Natural killer cell (primary cell): ENCODE measurements at places on chromosomes 7 and 10. TPM values are rescaled to one million over a fixed set of nuclear protein-coding genes. Genes with fewer than 3 reads are reported as not detected.

- DNase-seq, result no peak
These were observed 12.6 kb downstream of the LSM5 start for GRCh38 chr7:32477649-32477980.

- no peak for DNase-seq
These were observed 246.3 kb upstream of the VWC2 start for GRCh38 chr7:49527182-49527581.

DNA sequence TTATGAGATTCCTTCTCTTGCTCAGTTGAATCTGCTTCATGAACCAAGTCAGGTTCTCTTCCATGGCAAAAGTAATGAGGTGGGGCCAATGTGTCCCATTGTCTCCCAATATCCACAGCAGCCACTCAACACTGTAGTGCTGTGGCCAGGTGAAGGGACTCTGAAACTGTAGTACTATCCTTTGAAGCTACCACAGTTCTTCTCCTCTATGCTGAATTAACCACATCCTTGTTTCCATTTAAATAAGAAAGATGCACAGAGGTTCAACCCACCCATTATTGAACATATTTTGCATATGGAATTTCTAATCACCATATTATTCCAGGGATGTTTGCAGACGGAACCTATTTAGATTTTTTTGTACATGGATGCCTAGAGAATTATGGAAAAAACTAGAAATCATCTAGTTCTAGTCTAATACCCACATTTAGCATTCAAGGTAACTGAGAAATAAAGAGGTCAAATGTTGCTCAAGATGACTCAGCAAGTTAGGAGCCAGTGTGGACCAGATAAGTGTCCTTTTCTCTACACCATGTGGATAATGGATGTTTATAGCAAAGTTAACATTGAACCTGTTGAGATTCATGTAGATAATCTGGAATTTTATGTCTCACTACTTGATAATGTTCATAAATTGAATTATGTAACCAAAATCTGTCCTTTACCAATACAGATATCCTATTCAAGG, 64.5 kb downstream of the LRRTM3 start:
- no peak for DNase-seq

GRCh38 chr10:52213321-52213752, 100.7 kb upstream of the DKK1 start:
- DNase-seq, result no peak

DNA sequence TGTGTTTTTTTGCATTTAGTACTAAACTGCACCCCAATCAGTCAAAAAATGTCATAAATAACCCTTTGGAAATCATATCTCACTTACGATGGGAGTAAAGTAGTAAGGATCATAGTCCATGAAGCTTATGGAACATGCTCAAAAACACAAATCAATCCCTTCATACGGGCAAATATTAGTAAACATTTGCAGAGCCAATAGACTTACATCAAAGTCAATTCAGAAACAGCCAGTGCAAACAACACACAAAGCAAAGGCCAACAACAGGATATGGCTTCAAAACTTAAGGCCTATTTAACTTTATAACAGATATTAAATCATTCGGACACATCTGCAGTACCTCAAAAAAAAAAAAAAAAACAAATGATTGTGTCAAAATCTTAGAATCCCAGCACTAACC, 32.1 kb downstream of the SGCE start:
- no peak for DNase-seq

OR6B1 gene
- not detected for total RNA-seq

- no peak for DNase-seq
These were observed 202.1 kb downstream of the TNS3 start for GRCh38 chr7:47379629-47380324.

DNA sequence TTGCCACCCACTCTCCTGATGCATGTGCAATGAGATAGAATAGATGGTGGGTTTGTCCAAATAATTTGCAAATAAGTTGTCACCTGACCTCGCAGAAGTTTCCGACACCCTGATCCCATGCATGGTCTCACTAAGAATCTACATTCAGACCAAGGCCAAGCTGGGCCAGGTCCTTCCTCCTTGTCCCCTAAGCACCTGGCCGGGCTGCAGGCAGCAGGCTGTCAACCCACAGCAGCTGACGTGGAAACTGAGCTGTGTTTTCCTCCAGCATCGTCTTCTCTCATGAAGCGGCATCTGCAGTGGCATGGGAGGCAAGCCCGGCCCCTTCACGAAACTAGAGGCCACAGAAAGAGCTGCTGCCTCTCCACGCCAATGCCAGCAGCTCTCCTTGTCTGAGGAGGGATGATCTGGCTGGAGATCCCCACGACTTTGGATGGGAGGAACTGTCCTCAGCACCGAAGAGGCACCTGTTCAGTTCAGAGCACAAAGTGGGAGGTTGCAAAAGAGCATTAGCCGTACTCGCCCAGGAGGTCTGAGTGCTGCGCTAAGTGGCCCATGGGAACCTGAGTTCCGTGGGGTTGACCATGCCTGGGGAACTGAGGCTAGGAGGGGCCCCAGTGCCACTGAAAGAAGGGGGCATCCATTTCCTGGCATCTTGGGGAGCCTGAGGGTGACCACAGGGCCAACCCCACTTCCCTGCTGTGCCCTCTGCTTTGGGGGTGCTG, 110.5 kb upstream of the INSIG1 start:
- DNase-seq, result no peak

DNA sequence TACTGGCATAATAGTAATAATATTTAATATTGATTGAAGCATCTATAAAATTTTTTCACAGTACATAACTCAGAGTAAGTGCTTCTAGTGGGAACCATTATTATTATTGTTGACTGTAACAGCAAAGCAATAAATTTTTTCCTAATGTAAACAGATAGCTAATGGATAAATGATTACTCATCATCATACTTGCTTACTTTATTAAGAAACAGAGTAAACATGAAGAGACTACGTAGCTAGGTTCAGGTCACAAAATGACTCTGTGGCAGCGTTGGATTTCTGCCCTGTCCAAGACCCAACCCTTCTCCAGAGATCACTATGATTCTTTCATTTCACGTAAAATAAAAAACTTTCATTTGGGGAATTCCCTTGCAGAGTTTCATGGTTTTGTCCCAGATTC, 8.3 kb upstream of the ABCB5 start:
- DNase-seq, result no peak

VPS37D gene
- total RNA-seq, result 0.83 TPM

- DNase-seq, result no peak
These were observed 966.8 kb downstream of the LRMDA start for GRCh38 chr10:76398043-76398710.

MLXIPL gene
- not detected for total RNA-seq

TSPAN33 gene
- total RNA-seq, result 7.2 TPM

DNA sequence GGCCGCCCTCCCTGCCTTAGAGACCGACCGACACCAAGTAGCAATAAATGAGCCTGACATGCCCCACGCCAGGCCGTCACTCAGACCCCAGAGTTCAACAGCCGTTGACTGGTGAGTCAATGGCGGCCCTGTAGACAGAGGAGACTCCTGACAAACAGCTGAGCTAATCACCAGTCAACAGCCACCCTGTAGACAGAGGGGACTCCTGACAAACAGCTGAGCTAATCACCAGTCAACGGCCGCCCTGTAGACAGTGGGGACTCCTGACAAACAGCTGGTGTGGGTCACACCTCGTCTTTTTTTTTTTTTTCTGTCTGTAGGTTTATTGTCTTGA, 16.9 kb upstream of the KNDC1 start:
- no peak for DNase-seq

GRCh38 chr7:3888096-3888495, 587.0 kb downstream of the SDK1 start:
- DNase-seq, result no peak

DNA sequence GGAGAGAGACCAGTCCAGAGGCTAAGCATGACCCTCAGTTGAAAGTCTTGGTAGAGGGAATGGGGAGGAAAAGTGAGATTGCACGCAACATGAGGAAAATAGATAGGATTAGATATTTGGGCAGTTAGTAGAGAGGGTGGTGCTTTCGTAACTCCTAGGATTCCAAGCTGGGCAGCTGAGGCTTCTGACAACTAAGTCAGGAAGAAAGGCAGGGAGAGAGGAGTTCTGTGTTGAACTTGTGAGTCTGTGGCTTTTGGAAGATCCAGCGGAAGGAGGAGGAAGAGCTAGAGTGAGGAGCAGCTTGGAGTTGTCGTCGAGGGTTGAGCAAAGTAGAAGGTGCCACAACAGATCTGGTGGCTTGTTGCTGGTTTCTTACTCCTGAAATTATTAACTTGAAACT, 21.8 kb downstream of the CUL1 start:
- DNase-seq, result no peak

DNA sequence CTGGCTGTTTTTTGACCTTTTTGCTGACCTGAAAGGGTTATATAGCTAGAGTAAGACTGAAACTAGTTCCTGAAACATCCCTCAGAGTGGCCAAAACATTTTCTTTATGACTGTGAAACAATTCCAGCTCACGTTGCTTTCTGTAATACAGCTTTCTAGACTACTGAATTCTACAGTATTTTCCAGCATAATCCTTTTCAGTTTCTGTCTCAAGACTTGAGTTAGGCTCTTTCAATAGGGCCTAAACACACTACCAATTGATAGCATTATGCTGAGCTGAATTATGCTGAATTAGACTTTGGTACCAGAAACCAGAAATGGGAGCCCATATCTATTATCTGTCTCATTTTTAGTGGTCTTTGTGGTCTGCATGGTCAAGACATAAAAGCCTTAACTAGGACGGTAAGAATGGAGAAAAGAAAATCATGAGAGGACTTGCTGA, 72.6 kb downstream of the EPDR1 start:
- DNase-seq, result no peak

SPDYE2 gene
- total RNA-seq, result not detected

STRIP2 gene
- total RNA-seq, result 2.3 TPM

CNPY1 gene
- total RNA-seq, result not detected

GRCh38 chr7:135847242-135847641, 98.6 kb upstream of the FAM180A start:
- no peak for DNase-seq

GRCh38 chr7:55044791-55045190, 26.0 kb downstream of the EGFR start:
- DNase-seq, result no peak

GRCh38 chr10:113199459-113199858, 249.4 kb downstream of the TCF7L2 start:
- no peak for DNase-seq

DNA sequence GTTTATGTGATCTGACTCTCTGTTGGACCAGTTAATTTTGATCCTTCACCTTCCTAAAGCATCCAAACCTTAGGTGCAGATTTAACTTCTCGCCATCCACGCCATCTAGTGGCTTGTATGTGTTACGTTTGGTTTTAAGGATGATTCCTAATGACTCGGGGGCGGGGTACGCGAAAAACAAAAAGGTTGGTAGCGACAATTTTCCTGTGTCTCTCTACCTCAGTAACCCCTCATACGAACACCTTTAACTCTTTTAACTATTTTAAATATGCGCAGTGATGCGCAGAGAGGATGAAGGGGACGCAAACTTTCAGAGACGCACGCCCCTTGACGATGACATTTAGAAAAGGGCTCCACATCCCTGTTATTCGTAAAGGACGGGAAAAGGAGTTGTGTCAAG, 714 bp upstream of the KCND2 start:
- DNase-seq, result no peak

GRCh38 chr7:8035647-8036518, 67.3 kb downstream of the GLCCI1 start:
- DNase-seq, result no peak

DNA sequence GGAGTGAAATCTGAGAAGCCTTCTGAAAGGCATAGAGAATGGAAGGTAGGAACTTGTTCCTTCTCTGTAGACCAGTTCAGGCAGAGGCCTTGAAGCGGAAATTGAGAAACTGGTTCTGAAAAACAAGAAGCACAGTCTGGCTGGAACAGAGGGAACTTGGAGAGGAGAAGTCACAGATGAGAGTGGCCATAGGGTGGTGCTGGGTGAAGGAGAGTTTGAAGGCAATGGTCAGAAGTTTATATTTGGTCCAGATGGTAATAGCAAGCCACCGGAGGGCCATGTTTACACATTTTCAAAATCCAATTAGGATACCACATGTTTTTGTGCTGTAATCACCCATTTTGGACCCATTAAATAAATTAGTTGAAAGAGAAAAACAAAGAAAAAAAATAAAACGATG, 692.5 kb downstream of the INHBA start:
- DNase-seq, result no peak

GRCh38 chr10:34538281-34538829, 276.7 kb downstream of the PARD3 start:
- DNase-seq, result no peak

- no peak for DNase-seq
These were observed at the start of gene PRKCQ for GRCh38 chr10:6579904-6580278. Gene PRKCQ, minus strand, starts transcription at chr10:6580276. Its CDS starts 65,141 bp downstream, at chr10:6515135.

POLD2 gene
- total RNA-seq, result 38.3 TPM

- DNase-seq, result no peak
These were observed at the start of gene SORCS3 for GRCh38 chr10:104641187-104641936. Gene SORCS3, plus strand, starts transcription at chr10:104641290.

OR2A5 gene
- total RNA-seq, result not detected

HGF gene
- 0.94 TPM for total RNA-seq

DNA sequence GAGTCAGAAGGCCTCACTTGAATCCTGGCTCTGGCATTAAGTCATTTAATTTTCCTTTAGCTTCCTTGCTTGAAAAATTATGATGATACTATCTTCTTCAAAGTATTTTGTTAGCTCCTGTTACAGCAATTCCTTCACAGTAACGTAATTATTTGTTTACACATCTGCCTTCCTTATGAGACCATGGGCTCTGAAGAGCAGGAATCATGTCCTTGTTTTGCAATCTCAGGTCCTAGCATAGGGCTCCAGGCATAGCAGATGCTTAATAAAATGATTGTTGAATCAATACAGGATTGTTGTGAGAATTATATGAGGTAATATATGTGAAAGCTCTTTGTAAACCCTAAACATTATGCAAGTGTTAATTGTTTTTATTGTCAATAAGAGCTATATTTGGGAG, 25.5 kb downstream of the KLHDC10 start:
- no peak for DNase-seq

SFTPA1 gene
- total RNA-seq, result not detected
